ENCODE measurements at places on chromosomes 4 and X. TPM values are rescaled to one million over a fixed set of nuclear protein-coding genes. Genes with fewer than 3 reads are reported as not detected.

The F11 gene
- total RNA-seq, result not detected

The GYPB gene
- total RNA-seq, result not detected

The STPG2 gene
- 0.20 TPM for total RNA-seq

The ARMCX1 gene
- total RNA-seq, result 3.0 TPM

The CCDC158 gene
- total RNA-seq, result not detected

The SSX2B gene
- total RNA-seq, result not detected

The FAM50A gene
- 17.9 TPM for total RNA-seq

The CENPVL2 gene
- not detected for total RNA-seq

The NOCT gene
- 11.2 TPM for total RNA-seq

The KLKB1 gene
- 0.08 TPM for total RNA-seq

The PPBP gene
- total RNA-seq, result 1.0 TPM

The GAGE12F gene
- total RNA-seq, result not detected

The NUP62CL gene
- 1.7 TPM for total RNA-seq

The PRRG3 gene
- total RNA-seq, result not detected

The RASGEF1B gene
- 15.0 TPM for total RNA-seq

The EIF2S3 gene
- total RNA-seq, result 142 TPM

The ZCCHC4 gene
- 4.6 TPM for total RNA-seq

The SHROOM3 gene
- 20.7 TPM for total RNA-seq

The ASIC5 gene
- not detected for total RNA-seq

The SAGE1 gene
- not detected for total RNA-seq

The SPANXA2 gene
- total RNA-seq, result not detected

The NR0B1 gene
- total RNA-seq, result not detected

The YY2 gene
- 0.56 TPM for total RNA-seq

The GPR34 gene
- total RNA-seq, result 0.40 TPM

The TMEM35A gene
- 1.1 TPM for total RNA-seq

The HHIP gene
- not detected for total RNA-seq

The FRG2 gene
- not detected for total RNA-seq

The SMR3B gene
- not detected for total RNA-seq

The CASP6 gene
- total RNA-seq, result 15.8 TPM

The RHOXF2B gene
- total RNA-seq, result not detected

The RNF212 gene
- 1.4 TPM for total RNA-seq

The FGFBP1 gene
- 402 TPM for total RNA-seq

The UGT2B15 gene
- not detected for total RNA-seq

The PFKFB1 gene
- total RNA-seq, result 0.36 TPM

The HS6ST2 gene
- total RNA-seq, result 8.5 TPM

The XK gene
- 2.7 TPM for total RNA-seq

The FAM184B gene
- total RNA-seq, result 0.16 TPM

The CCNI gene
- 155 TPM for total RNA-seq

The CAPN6 gene
- total RNA-seq, result 21.4 TPM

The LUZP4 gene
- not detected for total RNA-seq

The VBP1 gene
- 30.7 TPM for total RNA-seq

The CXCL13 gene
- 9.0 TPM for total RNA-seq

The FGFR3 gene
- 150 TPM for total RNA-seq

The SPANXC gene
- total RNA-seq, result not detected

The PNMA3 gene
- total RNA-seq, result 0.08 TPM

The ERVMER34-1 gene
- total RNA-seq, result 5.1 TPM

The GAGE1 gene
- total RNA-seq, result not detected

The DCAF16 gene
- total RNA-seq, result 17.7 TPM

The ARHGEF6 gene
- total RNA-seq, result 1.2 TPM

The ADAMTS3 gene
- total RNA-seq, result 0.32 TPM
